ENCODE measurements at places on chromosomes 16 and 17.
A peak's percentile ranks its signal among the peaks of the same experiment; 100 is the strongest.

- DNase-seq: no peak
Observed at GRCh38 chr17:70606086-70606485, 436.8 kb downstream of the KCNJ2 start.

DNA sequence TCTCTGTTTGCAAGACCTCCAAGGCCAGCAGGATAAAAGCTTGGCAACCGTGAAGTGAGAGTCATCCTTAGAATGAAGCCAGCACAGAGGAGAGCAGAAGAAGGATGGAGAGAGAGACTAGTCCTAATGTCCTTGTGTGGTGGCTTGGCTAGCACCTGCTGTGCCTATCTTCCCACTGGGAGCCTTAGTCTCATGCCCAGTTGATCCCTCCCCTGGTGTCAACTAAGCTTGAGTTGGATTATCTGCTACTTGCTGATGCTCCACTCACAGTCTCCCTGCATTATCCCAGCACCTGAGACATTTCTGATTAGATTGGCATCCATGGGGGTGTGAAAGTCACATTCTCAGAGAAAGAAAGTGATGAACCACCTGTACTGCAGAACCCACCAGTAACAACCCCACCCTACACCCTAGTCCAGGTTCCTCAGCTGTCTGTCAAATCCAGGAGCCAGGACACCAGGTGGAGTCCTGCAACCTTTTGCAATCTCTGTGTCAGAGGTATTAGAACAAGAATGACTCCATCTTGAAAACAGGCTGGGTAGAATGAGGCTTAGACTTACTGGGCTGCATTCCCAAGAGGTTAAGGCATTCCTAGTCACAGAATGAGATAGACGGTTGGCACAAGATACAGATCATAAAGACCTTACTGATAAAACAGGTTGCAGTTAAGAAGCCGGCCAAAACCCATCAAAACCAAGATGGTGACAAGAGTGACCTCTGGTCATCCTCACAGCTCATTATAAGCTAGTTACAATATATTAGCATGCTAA lies 460.2 kb upstream of the C16orf82 start:
- DNase-seq: no peak

GRCh38 chr16:65200156-65200773 lies 78.4 kb upstream of the CDH11 start:
- no peak for DNase-seq

- DNase-seq: peak; percentile 94
Observed at GRCh38 chr16:58421059-58421458, 28.8 kb downstream of the GINS3 start.

DNA sequence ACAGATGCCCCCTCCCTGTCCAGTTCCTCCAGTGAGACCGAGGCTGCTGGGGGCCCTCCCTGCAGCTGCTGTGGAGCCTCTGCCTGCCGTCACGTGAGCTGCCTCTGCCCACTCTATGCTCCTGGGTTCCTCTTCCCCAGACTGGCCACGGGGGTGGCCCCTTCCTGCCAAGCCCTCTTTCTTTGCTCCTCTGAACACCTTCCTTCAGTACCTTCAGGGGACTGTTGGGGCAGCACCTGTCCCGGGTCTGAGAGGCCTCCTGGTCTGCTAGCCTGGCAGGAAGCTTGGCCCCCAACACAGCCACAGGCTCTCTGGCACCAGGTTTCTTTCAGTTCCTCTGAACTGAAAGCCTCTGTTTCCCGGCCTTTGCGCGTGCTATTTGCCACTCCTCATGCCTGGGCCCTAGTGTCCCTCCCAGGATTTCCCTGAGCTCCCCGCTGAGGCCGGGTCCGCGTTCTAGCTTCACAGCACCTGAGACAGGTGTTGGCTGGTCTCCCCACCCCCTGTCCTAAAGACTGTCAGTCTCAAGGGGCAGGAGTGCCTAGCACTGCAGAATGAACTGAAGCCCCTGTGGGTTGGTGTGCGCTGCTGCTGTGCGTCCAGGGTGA lies 6.6 kb upstream of the ATP6V0C start:
- peak; percentile 52 for DNase-seq

DNA sequence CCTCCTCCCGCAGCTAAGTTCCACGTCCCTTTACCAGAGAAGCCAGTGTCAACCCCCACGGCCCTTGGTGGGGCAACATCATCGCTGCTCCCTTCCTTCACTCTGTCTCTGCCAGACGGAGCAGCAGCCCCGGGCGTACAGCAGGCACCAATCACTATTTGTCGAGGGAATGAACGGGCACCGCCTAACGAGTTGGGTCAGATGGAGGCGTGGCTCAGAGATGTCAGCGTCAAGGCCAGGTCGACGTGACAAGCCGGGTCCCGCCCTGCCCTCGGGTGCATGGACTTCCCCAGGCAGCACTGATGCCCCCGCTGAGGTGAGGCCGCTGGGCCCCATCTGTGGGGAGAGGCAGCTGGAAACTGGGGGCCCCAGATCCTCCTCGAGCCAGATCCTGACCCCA lies 50.0 kb downstream of the CBFA2T3 start:
- DNase-seq: no peak

GRCh38 chr16:67748834-67749233 lies 29.7 kb upstream of the GFOD2 start:
- DNase-seq: no peak

DNA sequence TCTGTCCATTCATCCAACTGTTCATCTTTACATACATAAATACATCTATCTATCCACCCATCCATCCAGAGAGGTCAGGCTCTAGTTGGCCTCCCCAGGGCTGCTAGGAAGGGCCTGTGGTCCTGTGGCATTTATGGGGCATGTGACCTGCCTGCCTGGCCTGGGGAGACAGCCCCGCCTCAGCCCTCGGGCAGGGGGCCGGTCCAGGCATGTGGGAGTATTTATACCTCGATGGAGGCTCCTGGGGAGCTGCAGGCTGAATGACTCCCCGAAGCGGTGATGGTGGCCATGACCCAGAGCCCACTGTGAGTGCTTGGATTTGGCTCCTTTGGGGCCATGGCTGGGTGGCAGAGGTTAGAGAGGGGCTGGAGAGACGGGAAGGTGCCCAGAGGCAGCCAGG lies 7.3 kb downstream of the FOXN1 start:
- DNase-seq: no peak

DNA sequence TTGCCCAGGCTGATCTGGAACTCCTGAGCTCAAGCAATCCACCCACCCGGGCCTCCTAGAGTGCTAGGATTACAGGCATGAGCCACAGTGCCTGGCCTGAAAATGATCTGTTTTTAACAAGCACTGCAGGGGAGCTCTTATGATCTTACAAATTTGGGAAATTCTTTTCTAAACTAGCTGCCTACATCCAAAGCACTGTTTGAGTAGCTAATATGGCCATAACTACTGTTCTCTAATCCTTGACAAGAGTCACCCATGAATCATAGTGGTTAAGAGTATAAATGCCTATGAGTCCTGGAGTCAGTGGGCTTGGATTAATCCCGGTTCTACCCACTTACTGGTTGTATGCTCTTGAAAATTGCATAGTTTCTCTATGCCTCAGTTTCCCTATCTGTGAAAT lies 1.4 kb upstream of the CPPED1 start:
- no peak for DNase-seq

DNA sequence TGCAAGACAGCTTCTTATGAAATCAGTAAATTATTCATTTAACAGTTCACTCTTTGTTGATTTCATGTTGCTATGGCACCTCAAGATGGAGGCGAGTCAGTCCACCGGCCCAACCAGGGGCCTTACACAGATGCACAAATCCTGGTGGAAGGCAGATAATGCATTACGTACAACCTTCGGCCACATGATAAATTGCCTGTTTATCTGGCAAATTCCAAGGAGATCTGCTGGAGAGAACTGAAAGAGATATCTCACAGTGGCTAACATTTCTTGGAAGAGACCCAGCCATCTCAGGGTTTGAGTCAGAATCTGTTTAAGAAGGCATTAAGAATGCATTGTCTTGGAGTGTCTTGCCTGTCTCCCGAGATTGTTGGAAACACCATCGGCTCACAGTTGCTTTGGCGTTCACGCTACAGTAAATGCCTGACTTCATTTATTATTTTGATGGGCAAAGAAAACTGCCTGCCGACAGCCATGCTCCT lies 225.6 kb downstream of the MSI2 start:
- DNase-seq: no peak

GRCh38 chr17:78706271-78706915 lies 75.7 kb downstream of the CYTH1 start:
- DNase-seq: peak; percentile 84

Data from Karpas-422 (cell line).